ENCODE measurements at places on chromosomes 2 and 18.

DNA sequence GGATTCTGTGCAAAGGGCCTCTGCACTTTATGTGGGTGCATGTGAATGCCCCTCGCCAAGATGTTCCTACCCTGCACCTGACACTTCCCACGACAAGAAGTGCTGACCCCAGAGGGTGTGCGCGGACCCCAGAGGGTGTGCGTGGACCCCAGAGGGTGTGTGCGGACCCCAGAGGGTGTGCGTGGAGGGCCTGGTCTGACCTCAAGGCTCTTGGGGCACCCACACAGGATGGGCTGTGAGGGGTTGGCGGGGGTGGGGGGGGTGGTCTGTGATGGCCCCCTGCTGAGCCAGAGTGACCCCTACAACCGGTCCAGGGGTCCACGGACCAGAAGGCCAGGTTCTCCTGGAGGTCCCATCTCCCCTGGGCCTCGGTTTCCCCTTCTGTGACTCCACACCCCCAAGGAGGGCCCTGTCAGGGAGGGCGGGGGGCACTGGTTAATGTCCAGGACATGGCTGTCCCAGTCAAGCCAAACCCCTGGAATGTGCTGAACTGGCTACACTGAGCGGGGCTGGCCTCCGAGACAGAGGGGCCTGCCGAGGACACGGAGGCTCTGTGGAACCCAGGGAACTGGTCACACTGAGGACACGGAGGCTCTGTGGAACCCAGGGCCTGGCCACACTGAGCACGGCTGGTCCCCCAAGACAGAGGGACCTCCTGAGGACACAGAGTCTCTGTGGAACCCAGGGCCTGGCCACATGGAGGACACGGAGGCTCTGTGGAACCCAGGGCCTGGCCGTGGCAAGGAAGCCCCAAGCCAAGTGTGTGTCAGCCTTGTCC lies 3.1 kb downstream of the NEU4 start:
- no peak for DNase-seq

- DNase-seq: no peak
Observed at GRCh38 chr2:39435741-39436591, 1.1 kb downstream of the MAP4K3 start.

DNA sequence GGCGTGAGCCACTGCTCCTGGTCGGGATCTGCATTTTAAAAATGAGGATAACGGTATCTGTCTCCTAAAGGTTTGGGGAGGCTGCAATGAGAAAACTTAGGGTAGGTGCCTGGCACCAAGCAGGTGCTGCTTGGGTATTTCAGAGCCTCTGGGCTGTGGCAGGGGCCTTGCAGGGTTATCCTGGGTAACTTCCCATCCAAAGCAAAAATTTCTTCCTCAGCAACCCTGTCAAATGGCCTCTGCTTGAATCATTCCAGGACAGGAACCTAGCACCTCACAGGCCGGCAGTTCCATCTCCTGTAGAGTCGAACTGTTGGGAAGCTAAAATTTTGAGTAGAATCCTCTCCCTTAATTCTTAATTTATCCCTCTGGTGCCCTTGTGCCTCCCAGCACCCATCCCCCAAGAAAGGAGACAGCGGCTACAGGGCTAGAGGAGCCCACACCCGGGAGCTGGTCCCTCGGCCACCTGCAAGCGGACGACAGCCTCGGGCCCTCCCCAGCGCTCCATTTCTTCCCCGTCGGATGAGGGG lies 868 bp downstream of the CGREF1 start:
- no peak for DNase-seq

DNA sequence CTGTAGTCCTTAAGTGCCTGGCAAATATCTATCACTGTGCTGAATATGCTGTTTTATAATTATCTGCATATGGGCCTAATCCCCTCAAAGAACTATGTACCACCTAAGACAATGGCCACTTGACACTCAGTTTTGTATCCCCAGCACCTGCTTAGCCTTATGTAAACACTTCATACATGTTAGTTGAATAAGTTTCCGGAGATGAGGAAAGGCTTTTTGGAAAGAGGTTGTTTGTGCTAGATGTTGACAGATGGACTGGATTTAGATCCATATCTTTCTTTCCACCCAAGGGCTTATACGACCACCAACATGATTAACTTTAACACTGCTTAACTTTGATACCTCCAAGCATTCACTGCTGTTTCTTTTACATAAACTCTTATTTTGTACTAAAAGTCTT lies 63.3 kb downstream of the FAM228A start:
- no peak for DNase-seq

DNA sequence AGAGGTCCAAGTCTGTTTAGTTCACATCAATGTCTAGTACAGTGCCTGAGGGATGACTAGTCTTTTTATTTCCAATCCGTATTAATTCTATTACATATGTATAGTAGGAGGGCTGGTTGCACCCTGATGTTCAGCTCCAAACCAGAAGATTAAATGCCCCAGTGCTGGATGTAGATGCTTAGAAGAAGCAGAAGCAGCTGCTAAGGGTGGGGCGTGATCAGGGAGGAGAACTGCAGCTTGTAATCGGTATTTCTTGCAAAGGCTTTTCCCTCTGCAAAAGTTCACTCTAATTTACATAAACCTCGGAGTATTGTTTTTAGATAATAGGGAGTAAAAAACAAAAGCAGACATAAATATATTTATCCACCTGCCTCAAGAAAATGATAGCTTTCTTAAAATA lies 145.3 kb upstream of the ITGA4 start:
- DNase-seq: no peak

DNA sequence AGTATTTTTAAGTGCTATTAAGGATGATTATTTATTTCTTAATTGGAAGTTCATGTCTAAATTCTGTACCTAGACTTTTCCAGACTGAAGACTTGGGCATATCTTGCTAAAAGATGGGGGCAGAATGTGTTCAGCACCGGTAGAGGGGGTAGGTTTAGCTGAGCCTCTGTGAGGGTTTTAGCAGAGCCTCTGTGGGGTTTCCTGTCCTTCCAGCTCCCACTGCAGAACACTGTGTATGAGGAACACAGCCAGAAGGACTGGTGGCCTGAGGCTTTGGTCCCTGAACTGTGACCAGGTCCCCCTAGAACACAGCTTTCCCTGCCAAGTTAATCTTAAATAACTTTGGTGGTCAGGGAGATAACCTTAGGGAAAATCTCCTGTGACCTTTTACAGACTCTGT lies 123.4 kb upstream of the EPC2 start:
- DNase-seq: no peak

DNA sequence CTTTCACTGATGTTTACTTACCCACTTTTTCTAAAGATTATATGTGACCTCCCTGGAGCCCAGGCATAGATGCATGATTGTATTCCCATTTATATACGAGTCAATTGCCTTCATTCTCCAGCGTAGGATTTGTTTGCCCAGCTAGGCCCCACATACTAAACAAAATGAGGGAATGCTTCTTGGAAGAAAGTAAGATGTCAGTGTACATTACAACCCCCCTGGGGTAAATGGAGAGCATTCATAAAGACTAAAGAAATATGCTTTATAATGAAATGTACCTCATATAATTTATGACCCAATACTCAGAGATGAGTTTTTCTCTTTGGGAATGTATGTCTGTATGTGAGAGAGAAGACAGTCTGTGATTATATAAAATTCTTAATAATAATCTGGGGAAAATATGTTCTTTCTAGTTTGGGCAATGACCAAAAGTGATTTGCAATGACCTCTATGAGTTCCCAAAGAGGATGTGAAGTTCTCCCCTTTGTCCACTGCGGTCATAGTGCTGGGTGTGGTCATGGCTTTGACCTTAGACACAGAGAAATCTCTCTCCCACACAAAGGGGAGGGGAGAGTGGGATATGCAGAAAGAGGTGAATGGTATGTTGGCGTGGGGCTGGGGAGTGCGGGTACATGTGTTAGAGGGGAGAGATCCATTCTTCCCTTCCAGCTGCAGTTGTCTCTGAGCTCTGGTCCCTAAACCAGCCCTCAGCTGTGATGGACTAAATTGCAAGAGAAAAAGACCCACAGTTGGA lies 175.6 kb downstream of the EN1 start:
- DNase-seq: no peak

DNA sequence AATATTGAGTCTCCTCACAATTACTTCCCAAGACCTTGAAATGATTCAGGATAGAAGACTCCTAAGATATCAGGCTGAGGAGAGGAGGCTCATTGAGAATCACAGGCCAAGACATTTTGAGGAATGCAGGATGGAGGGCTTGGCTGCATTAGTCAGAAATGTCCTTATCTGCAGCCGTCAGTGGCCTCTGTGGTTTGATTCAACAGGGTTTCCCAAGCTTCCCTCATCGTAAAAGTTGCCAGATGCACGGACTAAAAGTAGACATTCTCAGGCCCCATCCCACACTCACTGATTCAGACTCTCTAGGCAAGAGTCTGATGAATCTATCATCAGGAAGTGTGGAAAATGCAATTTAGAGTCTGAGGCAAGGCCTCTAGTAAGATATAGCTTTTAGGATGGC lies 34.0 kb upstream of the TMEM178A start:
- no peak for DNase-seq

- no peak for DNase-seq
Observed at GRCh38 chr2:144194326-144195071, 325.4 kb downstream of the ZEB2 start.

- no peak for DNase-seq
Observed at GRCh38 chr2:218238887-218239286, 21.9 kb downstream of the ARPC2 start.

DNA sequence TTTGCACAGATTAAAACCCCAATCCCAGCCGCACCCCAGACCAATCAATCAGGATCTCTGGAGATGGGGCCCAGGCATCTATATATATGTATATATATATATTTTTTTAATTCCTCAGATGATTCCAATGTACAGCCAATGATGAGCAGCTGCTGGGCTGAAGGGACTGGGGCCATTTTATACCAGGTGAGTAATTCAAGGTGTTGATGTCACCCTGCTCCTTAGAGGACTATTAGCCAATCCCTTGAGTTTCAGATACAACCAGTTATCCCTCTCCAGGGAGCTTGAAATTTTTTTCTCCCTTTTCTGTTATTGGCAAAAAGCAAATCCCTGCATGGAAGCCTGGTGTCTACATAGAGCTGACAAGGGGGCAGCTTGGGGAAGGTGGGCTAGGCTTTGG lies 59.8 kb downstream of the MCFD2 start:
- DNase-seq: no peak

GRCh38 chr2:125070726-125071505 lies 1045.8 kb downstream of the CNTNAP5 start:
- no peak for DNase-seq

GRCh38 chr2:12932192-12932591 lies 215.5 kb downstream of the TRIB2 start:
- DNase-seq: no peak

GRCh38 chr2:232444409-232445148 lies 11.4 kb upstream of the ALPI start:
- DNase-seq: peak; percentile 75

- no peak for DNase-seq
Observed at GRCh38 chr18:79185648-79186047, 116.5 kb downstream of the ATP9B start.

GRCh38 chr18:79611040-79611681 lies 68.4 kb upstream of the CTDP1 start:
- DNase-seq: peak; percentile 8

- no peak for DNase-seq
Observed at GRCh38 chr2:218282173-218282991, 9.9 kb downstream of the TMBIM1 start.

- no peak for DNase-seq
Observed at GRCh38 chr2:62305421-62306176, 109.7 kb downstream of the B3GNT2 start.
